ENCODE measurements at places on chromosomes 16 and 17.

DNA sequence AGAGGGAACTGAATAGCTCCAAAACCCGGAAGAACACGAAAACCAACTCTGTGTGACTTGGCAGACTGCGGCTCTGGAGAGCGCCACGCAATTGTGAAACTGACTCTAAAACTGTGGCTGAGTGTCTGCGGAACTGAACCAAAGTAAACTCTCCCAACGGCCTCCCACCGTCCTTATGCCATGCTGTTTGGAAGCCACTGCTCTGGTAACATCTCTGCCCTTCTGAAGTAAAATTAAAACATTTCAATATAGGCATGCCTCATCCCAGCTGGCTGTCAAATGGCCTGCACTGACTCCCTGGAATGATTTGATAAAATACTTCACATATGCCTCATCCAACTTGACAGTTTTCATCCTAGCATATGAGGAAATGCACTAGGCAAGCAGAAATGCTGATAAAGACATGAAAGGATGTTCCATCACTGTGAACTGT lies 70.2 kb downstream of the PARN start:
- no peak for DNase-seq

- no peak for DNase-seq
Measured at GRCh38 chr16:8253718-8254117, 336.6 kb downstream of the TMEM114 start.

DNA sequence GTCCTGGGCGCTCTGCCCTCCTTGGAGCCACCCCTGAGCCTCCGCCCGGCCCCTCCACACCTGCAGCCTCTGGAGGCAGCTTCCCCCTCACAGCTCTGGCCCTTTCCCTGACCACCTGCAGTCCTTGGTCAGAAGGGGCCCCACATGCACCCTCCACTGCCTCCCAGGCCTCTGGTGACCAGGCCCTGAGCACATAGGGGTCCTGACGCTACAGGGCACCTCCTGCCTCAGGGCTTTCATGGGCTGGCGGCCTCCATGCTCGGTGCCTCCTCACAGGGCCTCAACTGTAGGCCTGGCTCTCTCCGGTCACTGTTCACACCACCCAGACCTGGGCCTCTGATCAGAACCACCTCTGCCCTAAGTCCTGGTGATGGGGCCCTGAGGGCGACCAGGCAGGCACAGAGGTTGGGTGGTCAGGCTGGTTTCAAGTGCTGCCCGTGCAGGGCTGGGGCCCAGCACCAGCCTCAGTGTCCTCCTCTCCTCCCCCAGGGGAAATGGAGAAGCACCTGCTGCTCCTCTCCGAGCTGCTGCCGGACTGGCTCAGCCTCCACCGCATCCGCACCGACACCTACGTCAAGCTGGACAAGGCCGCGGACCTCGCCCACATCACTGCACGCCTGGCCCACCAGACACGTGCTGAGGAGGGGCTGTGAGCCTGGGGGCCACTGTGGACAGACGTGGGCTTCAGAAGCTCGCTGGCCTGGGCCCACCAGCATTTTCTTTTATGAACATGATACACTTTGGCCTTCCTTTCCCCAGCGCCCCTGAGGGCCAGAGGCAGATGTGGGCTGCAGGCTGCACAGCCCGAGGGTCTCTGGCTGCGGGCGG lies 3.9 kb downstream of the APRT start:
- no peak for DNase-seq

DNA sequence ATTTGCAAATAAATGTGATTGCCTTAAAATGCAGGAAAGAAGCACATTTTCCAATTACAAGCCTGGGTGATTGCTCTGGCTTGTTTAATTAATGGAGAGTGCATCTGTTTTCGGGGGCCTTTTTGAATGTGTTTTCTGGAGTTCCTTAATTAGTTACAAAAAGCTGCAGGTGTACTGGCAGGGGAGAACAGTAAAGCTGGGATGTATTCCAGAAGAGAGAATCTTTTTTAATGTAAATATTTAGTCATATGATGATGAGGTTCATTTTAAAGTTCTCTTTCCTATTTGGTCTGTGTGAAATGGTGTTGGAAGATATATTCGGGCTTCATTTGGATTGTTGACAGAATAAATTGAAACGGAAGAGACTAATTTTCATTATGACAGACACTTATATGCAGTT lies 70.9 kb upstream of the N4BP1 start:
- no peak for DNase-seq

DNA sequence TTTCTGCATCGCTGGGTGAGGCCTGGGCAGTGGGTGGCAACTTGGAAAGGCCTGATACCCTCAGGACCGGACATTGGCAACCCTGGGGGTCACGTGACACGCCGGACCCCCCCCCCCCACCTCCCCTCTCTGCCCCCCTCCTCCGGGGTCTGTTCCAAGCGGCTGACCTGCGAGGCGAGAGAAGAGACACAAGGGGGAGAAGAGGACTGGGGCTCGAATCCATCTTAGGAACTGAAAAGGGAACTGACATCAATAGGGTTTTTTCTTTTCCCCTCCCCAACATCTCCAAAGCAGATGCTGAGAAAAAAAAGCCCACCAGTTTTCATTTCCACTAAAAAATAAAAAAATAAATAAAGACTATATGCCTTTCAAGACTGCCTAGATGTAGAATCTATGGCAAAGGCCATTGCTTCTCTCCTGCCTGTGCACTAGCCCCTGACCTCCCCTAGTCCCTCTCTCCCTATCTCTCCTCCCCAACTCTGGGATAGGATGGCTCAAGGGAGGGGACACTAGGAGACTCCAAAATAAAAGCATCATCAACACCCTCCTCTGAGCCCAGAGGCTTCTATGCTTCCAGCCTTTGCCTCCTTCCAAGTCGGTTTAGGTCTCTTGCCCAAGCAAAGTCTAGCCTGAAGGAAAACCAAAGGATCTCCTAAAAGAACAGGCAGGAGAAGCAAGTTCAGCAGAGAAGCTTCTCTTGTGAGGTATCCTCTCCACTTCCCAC lies 7.7 kb upstream of the HOXB2 start:
- no peak for DNase-seq

DNA sequence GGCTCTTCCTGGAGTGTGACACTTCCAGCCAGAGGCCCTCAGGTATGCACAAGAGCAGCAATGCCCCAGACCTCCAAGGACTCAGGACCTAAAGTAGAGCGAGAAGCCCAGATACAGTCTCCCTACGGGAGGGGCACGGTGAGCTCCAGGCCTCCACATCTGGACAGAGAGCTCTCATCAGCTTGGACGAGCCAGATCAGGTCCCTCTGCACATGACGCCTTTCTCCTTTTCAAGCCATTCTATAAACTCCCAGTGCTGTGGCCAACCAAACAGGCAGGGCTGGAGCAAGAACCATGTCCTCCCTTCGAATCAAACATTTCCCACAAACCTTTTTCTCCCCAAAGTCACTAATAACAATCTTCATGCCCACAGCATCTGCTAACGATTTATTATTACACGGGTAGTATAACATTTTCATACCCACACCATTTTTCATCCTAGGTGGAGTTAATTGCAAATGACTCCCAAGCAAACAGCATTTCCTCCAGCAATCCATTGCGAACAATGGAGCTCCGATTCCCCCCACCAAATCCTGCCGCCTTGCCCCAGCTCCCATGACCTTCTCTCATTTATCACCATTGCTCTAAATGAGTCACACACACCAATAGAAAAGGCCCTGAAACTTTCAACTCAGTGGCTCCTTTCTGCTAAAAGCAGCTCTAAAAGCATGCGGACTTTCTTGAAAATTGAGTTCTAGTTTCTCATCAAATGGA lies 24.2 kb upstream of the NLRP1 start:
- DNase-seq, result no peak

GRCh38 chr17:32497431-32498205 lies 10.8 kb downstream of the CDK5R1 start:
- DNase-seq, result no peak

GRCh38 chr17:69466451-69466850 lies 52.0 kb downstream of the MAP2K6 start:
- DNase-seq, result no peak

GRCh38 chr16:15703029-15703736 lies 53.1 kb downstream of the NDE1 start:
- DNase-seq, result no peak

DNA sequence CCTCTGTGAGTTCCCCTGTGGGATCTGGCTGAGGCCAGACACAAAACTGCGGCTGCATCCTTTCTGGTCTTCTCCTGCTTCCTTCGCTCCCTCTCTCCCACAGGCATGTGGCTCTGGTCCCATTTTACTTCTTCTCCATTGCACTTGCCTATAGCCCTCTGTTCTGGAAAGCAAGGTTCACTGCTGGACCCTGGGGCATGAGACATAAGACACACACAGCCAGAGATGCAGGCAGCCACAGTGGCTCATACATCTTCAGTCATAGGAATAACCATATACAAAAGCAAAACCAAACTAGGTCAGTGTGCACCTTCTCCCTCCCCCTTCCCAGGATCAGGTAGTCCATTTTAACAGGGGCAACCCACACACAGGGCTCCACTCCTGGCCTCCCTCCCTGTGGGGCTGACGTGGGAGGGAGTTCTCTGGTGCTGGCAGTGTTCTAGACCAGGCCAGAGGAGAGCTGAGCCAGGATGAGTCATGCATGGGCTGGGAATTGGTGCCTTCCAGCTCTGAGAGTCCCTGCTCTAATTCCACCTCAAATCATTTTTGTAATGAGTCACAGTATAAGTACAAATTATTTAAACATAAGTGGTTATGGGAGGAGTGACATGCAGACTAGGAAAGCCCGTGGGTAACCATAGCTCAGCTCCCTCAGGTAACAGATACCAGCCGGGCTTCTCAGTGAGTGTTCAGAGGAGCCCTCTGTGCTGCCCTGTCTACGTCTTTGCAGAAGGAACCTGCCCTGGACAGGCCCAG lies 58.0 kb downstream of the ASIC2 start:
- DNase-seq, result no peak

DNA sequence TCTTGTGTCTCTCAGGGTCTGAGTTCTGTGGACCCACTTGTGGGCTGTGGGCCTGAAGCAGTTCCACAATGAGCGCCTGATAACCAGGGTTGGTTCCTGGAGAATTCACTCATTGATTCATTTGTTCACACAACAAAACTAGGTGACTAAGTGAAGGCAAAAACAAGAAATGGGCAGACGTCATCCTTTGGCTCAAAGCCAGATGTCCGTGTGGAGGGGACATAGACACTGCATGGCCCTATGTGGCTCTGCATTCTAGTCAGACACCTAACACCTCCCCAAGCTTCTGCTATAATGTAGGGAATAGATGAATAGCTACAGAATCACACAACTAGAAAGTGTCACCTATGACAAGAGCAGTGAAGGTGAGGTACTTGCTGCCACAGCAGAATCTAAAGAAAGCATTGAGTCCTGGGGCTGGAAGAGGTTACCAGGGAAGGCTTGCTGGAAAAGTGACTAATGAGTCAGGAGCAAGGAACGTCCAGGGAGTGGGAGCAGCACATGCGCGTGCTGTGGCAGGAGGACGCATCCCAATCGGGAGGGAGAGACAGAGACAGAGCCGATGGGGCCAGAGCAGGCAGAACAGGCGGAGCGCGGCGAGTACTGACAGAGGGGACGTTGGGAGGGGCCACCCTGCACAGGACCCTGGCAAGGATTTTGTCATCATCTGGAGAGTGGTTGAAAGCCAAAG lies 58.9 kb downstream of the CES1 start:
- DNase-seq, result no peak

DNA sequence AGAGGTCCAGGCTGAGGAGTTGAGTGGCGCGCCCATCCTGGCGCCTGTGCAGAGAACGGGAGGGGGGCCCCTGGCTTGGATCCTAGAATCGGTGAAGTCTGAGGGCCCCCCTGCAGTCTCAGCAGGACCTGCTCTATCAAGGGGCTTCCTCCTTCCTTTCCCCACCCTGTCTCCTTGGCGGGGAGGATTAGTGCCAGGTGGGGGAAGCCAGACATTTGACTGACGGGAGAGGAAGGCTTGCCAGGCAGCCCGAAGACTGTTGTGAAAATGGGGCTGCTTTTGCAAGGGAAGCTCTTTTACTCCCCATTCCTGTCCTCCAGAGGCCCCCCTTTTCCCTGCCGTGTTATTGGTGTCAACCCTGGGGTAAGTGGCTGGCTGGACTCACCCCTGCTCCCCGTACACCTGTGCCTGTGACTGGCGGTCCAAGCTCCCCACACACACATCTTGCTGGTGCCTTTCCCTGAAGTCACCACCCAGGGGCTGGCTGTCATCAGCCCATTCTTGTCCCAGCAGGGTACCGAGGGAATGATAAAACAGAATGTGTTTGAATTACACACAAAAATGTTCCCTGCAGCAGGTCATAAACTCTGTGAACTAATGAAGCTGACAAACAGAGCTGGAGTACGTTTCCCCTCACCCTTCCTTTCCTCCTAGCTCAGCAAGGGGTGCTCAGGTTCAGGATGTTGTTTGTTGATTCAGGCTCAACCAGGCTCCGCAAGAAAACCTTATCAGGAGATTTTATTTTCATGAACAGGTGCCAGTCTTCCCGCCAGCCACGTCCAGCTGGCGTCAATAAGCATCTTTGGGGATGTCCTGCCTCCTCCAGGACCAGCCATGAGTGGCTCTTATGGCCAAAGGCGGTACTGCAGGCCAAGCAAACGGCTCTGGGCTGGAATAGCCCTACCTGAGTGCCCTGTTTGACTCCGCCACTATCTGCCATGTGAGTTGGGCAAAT lies 4.4 kb upstream of the ARMC7 start:
- DNase-seq, result no peak

DNA sequence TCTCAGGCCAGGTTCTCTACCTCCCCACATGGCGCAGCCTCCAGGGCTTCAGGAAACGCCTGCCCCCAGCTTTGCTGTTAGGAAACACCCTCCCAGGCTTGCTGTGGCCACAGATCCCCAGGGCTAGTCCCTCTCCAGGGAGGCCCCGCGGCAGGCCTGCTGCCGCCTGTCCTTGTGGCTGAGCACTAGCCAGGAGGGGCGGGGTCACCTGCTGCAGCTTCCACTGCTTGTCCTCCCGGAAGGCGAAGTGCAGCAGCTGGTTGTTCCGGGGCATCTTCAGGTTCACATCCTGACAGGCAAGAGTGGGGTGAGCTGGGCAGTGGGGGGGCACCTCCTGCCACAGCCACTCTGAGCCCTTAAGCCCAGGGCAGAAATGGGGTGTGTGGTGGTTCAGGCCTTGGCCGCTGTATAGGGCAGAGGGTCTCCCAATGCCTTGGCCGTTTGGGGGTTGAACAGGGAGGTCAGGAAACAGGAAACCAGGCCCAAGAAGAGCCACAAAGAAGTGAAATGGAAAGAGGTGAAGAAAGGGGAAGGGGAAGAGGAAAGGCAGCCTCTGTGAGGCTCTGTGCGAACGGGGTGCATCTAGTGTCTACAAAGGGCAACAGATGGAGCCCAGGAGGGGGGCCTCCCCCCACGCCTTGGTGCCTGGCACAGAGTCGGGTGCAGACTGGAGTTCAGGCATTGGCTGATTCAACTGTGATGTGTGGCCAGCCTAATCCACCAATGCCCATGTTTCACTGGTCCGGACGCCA lies 2.0 kb downstream of the ROGDI start:
- no peak for DNase-seq

GRCh38 chr17:80101011-80101945 lies at the start of gene GAA:
TSS of gene GAA (plus strand) at chr17:80101581. CDS start at chr17:80104587, 3,006 bp downstream.
- peak; percentile 92 for DNase-seq

- no peak for DNase-seq
Measured at GRCh38 chr17:17440938-17441675, 35.7 kb upstream of the MED9 start.

- DNase-seq, result no peak
Measured at GRCh38 chr16:9302072-9302471, 210.6 kb downstream of the HAPSTR1 start.
